ENCODE measurements at places on chromosomes 11 and 22. TPM values are rescaled to one million over a fixed set of nuclear protein-coding genes. Genes with fewer than 3 reads are reported as not detected.

Gene SIK2
- 8.8 TPM for total RNA-seq

Gene TCN1
- total RNA-seq, result not detected

Gene FADS2
- 125 TPM for total RNA-seq

Gene LRRC56
- total RNA-seq, result 0.45 TPM

DNA sequence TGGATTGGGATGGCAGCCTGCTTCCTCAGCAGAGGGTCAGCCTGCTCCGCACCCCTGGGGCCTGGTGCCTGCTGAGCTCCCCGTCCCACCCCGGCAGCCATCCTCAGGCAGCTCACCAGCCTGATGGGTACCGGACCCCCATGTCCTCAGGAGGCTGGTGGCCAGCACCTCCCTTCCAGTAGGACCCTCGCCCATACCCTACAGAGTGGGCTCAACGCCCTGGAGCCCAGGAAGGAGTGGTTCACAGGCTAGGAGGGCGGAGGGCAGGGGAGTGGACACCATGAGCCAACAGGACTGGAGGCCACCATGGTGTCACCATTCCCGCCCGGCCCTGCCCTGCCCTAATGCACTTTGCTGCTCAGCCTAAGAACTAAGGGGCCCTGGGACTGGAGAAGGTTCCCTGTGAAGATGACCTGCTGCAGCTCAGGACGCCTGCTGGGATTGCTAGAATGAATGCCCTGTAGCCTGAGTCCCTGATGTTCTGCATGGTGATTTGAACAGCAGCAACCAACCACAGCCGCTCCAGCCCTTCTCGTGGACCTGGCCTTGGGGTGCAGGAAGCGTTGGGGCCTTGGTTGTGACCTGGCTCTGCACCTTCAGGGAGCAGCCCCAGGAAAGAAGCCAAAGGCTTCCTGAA lies 1080.8 kb downstream of the BRD1 start:
- DNase-seq, result no peak

DNA sequence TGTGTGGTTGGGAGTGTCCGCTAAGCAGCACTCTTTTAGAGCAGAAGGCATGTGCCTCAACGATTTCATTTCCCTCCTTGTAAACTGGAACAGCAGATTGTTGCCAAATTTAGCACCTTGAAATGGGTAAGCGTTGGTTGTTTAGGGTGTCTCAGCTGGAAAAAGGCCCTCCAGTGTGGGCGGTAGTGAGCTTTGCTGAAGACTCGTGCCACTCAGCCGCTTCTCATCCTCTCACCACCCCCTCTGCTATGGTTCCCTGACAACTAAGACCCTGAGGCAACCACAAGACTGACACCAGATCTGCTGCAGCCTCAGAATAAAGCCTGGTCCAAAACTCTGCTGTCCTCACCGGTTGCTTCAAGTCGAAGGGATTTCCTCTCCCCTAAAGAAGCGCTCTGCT lies 9.9 kb upstream of the FERMT3 start:
- no peak for DNase-seq

DNA sequence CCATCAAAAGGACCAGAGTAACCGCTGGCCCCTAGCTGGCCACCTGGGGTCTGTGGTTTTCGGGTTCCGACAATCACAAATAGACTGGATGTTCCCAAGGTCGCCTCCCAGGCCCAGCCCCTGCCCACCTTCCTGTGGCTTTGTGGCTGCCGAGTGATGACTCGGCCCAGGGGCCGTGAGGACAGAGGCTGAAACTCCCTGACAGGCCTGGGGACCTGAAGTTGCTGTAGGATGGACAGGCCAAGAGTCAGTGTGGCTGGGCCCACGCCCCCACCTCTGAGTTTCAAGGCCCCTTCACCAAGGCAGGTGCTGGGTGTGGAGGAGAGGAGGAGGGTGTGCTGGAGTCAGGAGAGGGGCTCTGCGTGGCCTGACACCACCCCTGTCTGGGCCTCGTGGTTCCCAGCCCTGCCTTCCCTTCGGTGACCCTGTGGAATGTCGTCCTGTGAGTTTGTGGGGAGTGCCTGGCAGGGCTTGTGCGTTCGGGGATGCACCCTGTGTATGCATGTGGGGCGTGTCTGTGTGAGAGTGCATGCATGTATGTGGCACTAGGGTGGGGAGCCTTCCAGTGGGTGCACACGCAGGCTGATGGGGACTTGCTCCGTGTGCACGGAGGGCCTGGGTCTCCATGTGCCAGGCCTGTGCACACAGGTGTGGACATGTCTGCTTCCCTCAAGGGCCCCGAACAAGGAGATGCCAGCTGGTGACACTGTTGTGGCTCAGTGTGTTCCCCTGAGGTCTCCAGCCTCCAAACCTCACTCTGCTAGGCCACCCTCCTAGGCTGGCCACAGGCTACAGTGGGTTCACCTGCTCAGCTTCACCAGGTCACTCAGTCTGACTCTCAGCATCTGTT lies 8.4 kb upstream of the MGAT3 start:
- no peak for DNase-seq

GRCh38 chr11:69703453-69703767 lies 412 bp downstream of the FGF19 start:
- no peak for DNase-seq

DNA sequence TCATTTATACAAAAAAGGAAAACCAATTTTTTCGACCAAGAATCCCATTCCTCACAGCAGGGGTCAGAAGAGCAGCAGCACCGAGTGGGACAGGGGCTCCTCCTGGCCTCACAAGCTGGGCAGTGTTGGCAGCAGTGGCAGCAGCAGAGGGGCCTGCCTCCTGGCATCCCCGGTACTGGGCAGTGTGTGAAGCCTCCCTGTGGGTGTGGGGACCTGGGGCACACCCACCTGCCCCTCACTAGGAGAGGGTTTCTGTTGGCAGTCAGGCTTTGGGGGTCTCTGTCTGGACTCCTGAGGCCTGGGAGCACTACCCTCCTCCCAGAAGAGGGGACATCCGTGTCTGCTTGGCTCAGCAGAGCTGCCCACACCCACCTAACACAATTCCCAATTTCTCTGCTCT lies 67.8 kb downstream of the NECTIN1 start:
- no peak for DNase-seq

DNA sequence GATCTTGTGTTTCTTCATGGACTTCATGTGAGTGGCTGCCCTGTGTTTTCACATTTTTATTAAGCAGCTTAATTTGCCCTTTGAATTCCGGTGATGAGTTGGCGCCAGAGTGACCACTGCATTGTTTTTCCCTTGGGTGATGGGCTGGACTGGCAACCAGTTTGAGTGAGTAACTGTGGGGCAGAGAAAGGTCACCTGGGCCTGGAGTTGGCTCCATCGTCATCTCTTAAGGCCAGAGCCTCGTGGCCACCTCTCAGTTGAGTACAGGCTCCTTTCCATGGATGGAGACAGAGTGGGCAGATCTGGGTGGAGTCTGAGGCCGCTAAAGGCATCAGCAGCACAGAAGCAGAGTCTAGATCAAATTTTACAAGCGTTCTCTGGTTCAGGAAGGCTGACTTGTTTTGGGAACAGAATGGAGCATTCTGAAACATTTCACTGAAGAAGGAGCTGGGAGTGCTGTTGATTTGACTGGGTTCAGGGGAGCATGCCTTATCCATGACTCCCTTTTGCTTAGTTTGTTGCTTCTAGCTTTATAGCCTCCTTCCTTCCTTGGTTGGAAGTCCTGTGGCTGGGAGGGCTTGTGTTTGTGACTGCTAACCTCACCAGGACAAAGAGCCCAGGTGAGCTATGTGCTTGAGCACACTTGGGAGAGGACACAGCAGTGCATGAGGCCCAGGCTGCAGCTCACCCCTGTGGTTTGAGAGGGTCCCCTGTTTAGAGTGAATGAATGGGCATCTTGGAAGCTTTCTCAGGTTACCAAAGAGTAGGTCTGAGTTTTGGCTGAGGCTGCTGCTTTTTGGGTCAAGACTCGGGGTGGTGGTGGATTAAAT lies 7.8 kb downstream of the BCR start:
- DNase-seq, result peak; percentile 49

GRCh38 chr11:88631497-88631896 lies 294.0 kb upstream of the CTSC start:
- peak; percentile 18 for DNase-seq

DNA sequence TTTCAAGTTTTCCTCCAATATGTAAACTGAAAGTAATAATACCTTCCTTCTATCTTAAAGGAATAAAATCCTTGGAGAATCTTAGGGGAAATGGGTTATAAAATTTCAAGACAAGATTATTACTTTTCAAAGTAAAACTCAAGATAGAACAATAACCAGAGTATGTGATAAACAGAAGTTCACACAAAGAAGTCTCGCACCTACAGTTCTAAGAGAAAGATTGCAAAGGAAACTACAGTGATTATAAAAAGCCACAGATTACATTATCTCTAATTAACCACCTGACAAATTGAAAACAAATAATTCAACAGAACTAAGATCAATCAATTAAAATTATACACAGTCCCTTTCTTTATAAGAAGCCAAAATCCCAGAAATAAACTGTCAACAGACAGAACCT lies 34.0 kb downstream of the AMBRA1 start:
- DNase-seq, result no peak

DNA sequence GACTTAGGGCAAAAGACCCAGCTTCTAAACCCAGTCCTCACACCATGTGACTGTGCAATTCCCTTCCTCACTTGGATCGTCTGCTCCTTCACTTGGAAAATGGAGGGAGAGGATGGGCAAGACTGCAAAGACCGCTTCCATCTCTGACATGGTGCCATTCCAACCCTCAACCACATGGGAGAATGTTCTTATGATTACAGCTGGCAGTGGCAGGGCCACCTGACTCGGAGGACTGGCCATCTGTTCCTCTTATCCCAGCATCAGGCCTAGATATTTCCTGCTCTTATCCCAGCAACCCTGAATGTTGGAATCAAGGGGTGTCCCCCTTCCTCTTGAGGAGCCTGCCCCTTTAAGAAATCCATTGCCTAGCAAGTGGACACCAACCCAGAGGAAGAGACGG lies 15.4 kb downstream of the DSCAML1 start:
- DNase-seq, result no peak

GRCh38 chr11:103953797-103954486 lies 82.5 kb upstream of the DDI1 start:
- DNase-seq, result no peak

DNA sequence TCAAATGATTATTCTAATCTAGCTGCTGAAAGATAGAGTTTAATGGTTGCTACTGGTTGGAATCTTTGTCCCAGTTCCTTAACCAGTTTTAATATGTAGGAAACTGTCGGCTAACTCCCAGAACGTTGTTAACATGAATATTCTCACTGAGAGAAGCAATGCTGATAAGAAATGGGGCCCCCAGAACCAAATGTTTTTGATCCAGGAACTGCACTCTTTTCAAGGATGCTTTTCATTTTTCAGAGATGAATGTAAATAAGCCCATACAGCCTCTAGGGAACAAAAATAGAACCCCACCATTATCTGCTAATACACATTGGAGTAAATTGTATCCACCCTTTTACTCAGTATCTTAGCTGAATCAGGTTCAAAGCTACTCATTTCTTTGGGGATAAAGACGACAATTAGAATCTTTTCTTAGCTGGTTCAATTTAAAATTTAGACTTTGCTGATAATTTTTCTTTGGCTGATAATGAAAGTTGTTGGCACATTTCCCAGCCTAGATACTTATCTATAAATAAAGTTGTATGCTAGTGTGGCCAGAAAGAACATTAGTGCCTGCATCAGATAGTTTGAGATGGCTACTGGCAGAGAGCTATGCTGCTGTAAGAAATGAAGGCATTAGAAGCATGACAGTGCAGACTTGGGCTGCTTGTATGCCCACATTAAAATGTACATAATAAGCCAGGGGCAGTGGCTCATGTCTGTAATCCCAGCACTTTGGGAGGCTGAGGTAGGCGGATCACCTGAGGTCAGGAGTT lies 323.3 kb upstream of the PDGFD start:
- peak; percentile 49 for DNase-seq

GRCh38 chr11:299951-300735 lies 817 bp upstream of the IFITM5 start:
- peak; percentile 68 for DNase-seq

- peak; percentile 84 for DNase-seq
Observed at GRCh38 chr11:110513846-110514437, 84.2 kb downstream of the FDX1 start.

Measured in fibroblast of the aortic adventitia (primary cell).